Stimulated activated CD4-positive, alpha-beta T cell treated with anti-CD3 and anti-CD28 coated beads, TNF-alpha, amount 100 ng/mL, for 48 hours (primary cell): ENCODE measurements at places on chromosomes 2 and 18.

DNA sequence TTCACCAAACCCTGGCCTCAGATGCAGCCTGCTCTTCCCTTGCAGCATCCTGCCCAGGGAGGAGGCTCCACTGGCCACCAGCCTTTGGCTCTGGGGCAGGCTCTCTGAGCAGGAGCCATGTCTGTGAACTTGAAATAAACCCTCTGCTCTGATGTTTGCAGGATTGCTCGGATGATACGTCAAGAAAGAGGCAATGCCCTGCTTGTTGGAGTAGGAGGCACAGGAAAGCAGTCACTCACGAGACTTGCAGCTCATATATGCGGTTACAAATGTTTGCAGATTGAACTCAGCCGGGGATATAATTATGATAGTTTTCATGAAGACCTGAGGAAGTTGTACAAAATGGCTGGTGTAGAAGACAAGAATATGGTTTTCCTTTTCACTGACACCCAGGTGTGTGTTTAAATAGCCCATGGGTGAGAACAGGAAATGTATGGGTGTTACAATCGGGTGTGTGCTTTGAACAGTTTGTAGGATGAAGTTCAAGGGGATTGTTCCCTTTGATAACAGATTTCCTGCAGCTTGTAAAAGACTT, 177.9 kb downstream of the DNAH6 start:
- DNase-seq: no peak

- no peak for DNase-seq
Observed at GRCh38 chr2:231696004-231696367, 12.3 kb upstream of the PTMA start.

- DNase-seq: no peak
Observed at GRCh38 chr2:40062381-40062780, 283.3 kb upstream of the THUMPD2 start.

DNA sequence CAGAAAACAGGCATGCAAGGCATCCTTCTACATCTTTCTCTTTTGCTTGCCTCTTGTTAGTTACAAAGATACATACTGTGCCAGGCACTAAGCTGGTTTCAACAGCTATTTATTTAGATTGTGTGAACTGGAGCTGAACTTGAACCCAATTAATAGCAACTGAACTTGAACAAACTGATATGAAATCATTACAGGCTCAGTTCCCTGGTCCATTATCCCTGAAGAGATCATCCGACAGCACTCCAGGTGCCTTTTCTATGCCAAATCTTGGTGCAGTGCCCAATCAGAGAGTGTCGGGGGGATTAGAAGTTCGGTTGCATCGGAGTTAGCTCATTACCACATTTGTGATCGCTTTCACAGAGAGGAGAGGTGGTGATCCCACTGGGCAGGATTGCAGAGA, 477.6 kb downstream of the PARD3B start:
- no peak for DNase-seq

DNA sequence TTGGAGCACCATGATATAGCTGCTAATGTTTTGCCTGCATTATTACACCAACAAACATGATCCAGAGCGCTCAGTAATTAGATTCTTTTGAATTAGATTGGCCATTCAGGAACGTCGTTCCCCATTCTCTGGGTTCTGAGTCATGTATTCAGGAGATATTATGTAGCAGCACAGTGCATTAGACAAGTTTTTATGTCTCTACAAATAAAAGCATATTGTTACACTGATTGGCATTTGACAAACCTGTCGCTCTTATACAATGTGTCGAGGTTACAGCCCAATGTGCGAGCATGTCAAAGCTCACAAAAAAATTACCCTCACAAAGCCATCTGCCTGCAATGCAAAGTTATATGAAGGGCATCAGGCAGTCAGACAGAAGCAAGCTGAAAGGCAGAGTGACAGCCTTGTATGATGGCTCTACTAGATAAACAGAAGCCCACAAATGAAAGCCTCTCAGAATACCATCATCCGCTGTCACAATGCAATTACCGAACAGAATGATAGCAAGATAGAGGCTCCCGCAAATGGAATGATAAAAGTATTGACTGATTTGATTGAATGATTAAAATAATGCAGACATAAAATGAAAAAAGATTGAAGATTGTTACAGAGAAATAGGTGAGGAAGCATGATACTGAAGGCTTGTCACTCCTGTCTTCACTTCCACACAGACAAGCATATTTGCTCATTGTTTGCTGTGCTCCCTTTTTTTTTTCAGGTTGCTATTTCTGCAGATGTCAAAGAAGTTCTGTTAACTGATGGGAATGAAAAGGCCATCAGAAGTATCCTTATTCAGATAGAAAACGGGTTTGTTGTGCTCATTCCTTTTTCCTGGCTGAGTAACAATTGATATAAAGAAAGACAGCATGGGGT, 234.6 kb upstream of the SIX3 start:
- no peak for DNase-seq

DNA sequence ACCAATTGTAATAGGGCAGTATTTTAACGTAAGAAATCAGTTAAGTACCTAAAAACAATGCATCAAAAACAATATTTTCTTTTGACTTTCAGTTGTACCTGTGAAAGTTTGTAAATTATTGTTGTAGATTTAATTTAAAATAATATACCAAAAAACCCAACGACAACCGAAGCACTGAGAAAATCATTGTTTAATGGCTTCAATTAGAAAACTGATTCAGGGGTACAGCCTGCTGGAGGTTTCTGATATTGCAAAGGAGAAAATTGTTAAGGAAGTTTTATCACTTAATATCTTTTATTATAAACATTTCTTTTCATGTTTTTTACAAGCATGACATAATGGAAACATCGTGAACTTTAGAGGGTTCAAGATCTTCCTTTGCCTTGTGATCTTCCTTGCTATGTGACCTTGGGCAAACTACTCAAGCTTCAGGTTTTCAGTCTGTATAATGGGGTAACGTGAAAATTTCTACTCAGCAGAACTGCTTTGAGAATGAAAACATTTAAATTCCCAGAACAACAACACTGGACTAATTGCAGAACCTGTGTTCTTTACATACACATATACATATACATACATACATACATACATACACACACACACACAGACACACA, 76.3 kb upstream of the GLS start:
- no peak for DNase-seq

DNA sequence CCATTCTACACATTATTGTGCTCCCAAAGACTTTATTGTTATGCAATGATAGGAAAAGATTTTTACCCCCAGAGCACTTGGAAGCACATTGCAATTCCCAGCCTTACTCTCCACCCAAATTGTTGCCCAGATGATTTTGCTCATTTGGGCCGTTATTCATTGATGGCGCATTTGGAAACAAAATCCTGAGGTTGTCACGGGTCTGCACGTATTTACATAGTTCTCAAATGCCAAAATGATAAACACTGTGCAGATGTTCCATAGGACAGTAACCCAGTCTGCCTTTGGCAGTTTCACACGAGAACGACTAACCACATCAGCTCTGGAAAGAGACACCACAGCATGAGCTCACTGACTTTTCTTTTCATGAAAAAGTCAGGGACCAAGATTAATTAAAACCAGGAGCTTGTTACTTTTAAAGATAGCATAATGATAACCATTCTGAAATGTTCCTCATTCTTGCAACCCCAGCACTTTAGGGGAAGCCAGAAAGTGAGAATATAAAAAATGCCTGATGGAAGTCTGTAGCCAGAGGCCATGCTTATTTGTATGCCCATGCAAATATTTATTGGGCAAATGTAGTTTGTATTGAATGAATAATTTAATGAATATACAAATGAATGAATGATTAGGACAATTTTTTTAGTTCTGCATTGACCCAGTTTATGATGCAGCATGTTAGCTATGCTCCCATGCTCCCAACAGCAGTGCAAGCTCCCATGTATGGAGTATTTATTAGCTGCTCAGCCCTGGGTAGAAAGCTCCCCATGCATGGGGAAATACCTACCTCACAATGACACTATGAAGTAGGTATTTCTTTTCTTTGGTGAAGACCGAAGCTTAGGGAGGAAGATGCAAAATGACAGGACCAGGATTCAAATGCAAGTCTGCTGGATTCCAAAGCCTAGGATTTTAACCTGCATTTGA, 84.6 kb downstream of the MAIP1 start:
- no peak for DNase-seq

DNA sequence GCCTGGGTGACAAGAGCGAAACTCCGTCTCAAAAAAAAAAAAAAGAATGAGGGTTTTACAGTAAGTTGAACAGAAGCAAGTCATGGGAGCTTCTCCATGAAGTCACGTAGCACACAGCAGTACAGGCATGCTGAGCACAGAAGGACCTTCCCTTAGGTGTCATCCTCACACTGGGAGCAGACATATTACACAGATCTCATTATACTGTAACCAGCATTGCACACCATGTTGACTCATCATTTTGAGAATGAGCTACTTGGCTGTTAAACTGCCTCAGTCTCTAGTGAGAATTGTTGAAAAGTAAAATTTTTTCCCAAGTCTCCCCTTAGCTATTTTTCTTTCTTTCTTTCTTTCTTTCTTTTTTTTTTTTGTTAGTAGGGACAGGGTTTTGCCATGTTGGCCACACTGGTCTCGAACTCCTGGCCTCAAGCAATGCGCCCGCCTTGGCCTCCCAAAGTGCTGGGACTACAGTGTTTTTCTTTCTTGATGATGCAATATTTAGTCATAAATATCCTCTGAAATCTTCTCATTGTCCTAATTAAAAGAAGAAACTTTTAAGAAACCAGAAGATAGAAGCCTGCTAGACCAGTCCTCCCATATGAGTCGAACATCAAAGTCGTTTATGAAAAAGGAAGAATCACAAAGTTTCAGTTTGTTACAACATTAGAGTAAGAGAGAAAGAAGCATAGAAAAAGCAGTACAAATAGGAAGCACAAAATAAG, 37.9 kb upstream of the PPP1CB start:
- DNase-seq: no peak

DNA sequence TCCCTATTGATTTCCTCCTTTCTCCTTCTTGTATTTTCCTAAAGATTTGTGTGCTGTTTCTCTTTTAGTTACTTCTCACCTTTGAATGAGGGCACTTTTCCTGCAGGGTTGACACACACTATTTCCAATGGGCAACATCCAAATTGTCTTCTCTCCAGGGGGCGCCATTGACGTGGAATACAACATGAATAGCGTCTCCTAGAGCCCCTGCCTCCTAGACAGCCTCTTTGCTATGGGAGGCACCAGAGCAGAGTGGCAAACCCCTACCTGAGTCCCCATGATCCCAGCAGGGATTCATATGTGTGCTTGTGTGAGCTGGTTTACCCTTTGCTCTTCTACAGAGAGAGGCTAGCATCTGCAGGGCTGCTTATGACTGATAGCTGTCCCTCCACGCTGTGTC, 61.3 kb upstream of the ITSN2 start:
- DNase-seq: peak; percentile 40

DNA sequence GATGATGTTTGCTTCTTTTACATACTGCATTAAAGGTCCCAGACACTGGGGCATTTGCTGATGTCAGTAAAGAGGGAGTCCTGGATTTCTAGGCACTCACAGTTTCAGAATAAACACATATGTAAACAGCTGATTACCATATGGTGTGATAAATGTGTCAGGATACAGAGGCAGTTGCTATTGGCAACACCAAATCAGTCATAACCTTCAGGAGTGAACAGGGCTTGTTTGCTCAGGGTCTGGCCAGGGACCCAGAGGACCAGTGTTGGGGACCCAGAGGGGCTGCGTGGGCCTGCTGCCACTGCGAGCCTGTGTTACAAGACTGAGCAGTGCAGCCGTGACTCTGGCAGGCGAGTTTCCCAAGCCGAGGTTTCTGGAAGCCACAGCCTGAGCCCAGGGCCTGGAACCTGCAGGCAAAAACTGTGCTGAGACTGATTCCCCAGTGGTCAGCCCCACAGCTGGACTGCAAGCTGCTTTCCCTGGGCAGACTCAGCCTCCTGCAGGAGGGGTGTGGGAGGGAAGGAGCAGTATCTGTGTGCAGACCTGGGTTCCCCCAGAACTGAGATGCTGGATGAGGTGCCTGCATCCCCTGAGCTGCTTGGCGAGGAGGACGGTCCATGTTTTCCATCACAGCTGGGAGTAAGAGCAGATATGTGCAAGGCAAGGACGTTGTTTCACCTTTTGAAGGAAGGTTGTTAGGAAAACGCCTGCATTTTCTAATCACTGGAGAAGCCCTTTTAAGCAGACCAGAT, 23.6 kb downstream of the ASAP2 start:
- no peak for DNase-seq

DNA sequence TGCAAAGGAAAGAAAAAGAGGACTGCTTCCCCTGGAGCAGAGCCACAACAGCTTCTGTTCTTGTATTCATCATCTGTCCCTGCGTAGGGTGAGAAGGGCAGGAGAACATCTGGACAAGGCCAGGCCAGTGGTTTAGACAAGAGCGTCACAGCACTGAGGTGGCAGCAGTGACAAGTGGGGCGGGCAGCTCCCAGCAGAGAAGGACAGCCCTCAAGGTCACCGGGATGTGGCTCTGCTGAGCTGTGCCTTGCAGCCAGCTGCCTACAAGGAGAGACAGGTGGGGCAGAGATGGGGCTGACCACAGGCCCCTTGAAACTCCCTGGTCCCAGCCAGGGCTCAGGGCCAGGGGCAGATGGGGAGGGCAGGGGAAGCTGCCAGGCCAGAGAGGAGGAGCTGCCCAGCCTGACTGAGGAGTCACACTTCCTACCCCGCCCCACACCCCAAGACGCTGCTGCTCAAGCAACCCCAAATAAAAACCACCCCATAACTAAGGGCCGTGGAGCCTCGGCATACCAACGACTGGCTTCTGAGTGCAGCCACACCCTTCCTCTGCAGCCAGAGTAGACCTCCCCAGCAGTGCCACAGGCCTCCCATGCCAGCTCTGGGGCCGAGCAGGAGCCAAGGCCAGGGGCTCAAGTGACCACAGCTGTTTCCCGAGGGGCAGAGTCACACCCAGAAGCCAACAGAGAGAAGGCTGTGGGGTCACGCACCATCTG, 5.4 kb downstream of the RAB11FIP5 start:
- no peak for DNase-seq

DNA sequence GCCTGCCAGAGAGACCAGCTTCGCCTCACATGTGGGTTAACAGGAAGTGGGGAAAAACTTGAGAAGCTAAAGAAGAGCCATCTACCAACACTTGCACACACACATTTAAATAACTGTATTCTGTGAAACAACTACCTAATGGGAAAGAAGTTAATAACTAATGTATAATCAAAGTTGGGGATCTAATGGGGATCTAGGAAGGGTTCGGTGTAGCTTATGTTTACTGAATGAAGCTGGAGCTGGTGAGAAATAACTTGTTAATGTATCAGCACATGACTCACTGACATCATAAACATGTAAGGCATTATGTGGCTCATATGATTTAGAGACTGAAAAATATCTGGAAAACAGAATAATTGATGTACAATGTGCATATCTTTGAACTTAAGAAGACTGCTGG, 421.3 kb upstream of the NXPH2 start:
- no peak for DNase-seq

DNA sequence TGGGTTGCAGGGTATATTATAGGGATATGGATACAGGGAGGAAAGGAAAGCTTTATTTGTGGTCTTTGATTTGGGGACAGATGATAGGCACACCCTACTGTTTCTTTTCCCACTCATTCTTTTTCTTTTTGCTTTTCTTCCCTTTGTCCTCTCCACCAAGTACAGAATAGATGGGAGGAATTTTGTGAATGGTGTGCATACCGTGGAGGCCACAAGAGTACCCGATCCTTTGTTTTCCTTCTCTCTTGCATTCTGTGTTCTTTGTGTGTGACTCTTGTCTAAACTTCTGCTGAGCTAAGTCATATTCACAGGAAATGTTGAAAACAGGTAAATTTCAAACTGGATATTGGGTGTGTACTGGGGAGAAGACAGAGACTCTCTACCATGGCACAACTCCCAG, 321.4 kb upstream of the SLC8A1 start:
- no peak for DNase-seq
